ENCODE measurements at places on chromosomes 2 and 18. TPM values are rescaled to one million over a fixed set of nuclear protein-coding genes. Genes with fewer than 3 reads are reported as not detected.

DNA sequence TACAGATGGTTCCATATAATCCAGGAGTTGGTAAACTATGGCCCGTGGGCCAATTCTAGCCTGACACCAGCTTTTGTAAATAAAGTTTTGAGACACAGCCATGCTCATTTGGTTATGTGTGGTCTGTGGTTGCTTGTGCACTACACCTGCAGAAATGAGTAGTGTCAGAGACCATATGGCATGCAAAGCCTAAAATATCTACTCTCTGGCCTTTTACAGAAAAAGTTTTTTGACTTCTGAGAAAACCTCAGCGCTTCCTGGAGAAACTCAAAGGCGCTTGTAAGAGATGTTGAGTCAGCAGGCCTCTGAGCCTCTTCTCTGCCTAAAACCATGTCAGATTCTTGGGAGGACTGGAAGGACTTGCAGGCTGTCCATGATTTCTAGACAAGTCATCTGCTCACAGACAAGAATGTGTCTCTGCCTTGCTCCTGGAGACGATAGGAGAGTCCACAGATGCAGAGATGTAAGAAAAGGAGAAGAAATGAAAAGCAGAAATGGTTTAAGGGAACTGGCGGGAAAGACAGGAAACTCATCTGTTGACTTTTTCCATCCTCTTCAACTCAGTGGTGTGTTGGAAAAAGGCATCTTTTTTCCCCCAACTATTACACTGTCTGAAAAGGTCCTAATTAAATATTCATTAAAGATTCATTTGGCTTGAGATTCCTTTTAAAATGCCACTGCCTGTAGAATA is 5.2 kb downstream of the TTC39C start:
- DNase-seq, result no peak

Gene PROKR1
- total RNA-seq, result not detected

GRCh38 chr18:49949951-49950395 is 136.6 kb upstream of the ACAA2 start:
- no peak for DNase-seq

Gene APCDD1
- 0.95 TPM for total RNA-seq

Gene COL3A1
- 1.3 TPM for total RNA-seq

Gene PROM2
- 0.60 TPM for total RNA-seq

DNA sequence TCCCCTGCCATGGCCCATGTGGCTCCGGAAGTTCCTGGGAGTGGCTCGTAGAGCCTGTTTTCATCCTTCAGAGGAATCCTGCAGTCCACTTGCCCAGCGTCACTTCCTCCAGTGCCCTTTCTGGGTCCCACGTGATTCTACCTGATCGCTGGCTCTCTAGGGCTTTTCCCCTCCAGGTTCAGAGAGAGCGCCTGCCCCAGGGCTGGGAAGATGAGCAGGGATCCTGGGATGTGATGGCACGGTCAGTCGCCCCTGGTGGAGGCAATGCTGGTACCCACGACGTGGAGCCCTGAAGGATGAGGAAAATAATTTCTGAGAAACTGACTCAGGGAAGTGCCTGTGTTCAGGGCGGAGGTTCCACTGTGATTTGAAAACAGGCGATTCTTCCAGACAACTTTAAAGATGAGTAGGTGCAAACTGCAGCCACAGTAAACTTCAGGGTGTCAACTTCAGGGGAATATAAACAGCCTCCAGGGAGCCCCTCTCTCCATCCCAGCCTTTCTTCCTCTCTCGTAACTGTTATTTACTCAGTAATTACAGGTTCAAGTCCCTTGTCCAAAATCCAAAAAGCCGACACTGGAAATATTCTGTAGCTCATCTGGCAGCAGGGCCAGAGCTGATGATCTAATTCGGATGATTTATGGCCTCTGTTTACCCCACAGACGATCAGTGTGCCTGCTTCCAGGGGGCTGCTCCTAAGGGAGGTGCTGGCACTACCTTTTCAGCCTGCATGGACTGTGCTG is 105.9 kb downstream of the AGAP1 start:
- no peak for DNase-seq

DNA sequence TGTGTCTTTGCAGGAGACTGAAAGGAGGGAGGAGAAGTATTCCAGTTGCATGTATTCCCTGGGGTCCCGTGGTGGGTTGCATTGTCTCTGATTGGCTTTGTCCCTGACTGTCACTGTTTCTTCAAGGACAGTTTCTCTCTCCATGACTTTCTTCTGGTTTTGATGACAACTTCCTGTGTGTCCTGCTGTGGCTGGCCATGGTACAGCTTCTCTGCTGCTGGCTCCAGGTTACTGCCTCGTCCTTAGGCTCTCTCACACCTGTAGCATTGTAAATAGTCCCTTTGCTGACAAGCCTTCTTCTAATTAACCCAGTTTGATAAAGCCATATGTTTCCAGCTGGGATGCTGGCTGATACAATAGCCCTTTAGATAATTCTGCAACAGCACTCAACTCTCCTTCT is 129.0 kb downstream of the LPIN1 start:
- DNase-seq, result no peak

- DNase-seq, result no peak
These were observed 60.2 kb upstream of the FZD7 start for GRCh38 chr2:201973305-201973928.

DNA sequence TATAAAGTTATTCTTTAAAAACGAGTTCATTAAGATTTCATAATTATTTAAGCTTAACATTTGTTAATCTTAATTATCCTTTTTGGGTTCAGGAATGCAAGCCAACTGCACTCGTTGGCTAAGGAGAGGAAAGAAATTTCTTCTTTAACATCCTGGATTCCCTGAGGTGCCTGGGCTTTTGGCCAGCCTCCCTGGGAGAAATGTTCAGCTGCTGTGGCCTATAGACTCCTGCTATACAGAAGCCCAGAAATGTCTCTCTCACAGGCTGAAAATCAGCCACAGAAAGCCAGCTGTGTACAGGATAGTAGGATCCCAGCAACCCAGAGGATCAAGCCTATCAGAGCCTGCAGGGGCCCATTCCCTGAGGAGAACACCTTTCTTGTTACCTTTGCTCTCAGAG is 430.3 kb downstream of the XIRP2 start:
- no peak for DNase-seq

Gene OSGEPL1
- 5.9 TPM for total RNA-seq

GRCh38 chr2:31081492-31081891 is 56.7 kb downstream of the GALNT14 start:
- DNase-seq, result no peak

- no peak for DNase-seq
These were observed 110.8 kb downstream of the GBX2 start for GRCh38 chr2:236057375-236057774.

Gene IL36A
- not detected for total RNA-seq

Data from endothelial cell of umbilical vein (primary cell).